Adipocyte (in vitro differentiated cells): ENCODE measurements at places on chromosomes 3 and 15.

- DNase-seq = no peak
Measured at GRCh38 chr3:128823008-128823407, 56.4 kb upstream of the ACAD9 start.

DNA sequence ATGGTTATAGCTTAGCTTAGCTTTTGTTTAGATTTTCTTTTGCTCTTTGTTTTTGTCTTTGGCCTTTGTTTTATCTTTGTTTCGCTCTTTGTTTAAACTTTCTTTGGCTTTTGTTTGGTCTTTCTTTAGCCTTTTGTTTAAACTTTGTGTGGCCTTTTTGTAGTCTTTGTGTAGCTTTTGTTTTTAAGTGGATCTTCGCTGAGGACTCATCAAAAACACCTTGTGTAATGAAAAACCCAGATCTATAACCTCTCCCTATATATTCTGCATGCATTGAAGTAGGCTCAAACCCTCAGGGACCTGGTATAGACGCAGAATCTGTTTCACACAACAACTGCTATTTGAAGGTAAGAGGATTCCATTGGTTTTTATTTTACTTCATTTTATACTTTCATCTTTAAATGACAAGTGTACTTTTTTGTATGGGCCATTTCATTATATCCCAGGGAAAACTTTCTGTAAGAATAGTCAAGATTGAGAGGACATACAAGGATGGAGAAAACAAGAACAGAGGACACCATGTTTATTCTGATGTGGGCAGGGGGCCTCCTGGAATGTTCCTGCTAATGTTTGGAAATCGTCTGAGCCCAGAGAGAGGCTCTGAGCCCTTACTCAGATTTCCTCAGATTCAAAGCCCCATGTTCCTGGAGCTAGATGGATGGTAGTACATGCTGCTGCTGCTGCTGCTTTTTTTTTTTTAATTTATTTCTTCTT lies at the start of gene MOBP:
TSS of gene MOBP (plus strand) at position 287 of the 714 bp plus-strand sequence. CDS start 34,390 bp downstream, outside the sequence.
- no peak for DNase-seq

GRCh38 chr3:14765576-14766427 lies 53.0 kb upstream of the FGD5 start:
- DNase-seq = no peak

GRCh38 chr3:197522183-197522715 lies 33.5 kb downstream of the BDH1 start:
- peak; percentile 17 for DNase-seq

DNA sequence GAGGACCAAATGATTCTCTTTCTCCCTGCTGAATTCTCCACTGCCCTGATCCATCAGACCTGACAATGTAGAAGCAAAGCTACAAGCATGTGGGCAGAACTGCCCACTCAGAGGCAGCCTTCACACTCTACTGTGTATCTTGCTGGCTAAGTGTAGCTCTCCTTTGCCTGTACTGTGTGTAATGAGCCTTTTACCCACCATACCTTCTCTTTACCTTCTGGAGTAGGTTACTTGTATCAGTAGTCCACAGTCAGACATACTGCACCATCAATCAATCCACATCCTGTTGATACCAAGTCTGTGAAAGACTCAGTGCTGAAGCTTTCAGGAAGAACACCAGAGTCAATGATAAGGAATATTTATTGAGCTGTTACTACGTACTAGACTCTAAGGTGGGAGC lies 440.7 kb upstream of the ARHGEF26 start:
- DNase-seq = no peak

GRCh38 chr3:64814351-64814750 lies 126.6 kb upstream of the ADAMTS9 start:
- no peak for DNase-seq

- DNase-seq = no peak
Measured at GRCh38 chr3:58535531-58536500, 1.2 kb downstream of the ACOX2 start.

GRCh38 chr15:63726491-63726890 lies 107.3 kb downstream of the HERC1 start:
- DNase-seq = peak; percentile 21

GRCh38 chr3:64176461-64176996 lies 48.7 kb downstream of the PRICKLE2 start:
- peak; percentile 20 for DNase-seq

DNA sequence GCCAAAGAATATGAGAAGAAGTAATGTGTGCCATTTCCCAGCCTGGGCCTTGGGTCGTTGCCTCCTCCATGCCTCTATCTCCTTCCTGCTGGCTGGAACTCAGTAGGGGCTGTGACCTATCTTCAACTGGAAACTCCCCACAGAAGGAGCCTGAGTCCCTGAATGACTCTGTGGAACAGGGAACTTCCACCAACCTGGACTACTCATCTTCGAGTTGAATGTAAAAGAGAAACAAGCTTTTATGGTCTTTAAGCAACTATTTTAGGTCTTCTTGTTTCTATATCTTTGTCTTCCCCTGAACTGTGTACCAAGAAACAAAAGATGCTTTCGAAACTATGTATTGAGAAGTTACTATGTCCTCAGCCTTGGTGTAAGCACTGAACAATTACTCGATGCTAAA lies 355.3 kb upstream of the NR2F2 start:
- no peak for DNase-seq

GRCh38 chr3:172869784-172870518 lies 119.4 kb downstream of the ECT2 start:
- no peak for DNase-seq

DNA sequence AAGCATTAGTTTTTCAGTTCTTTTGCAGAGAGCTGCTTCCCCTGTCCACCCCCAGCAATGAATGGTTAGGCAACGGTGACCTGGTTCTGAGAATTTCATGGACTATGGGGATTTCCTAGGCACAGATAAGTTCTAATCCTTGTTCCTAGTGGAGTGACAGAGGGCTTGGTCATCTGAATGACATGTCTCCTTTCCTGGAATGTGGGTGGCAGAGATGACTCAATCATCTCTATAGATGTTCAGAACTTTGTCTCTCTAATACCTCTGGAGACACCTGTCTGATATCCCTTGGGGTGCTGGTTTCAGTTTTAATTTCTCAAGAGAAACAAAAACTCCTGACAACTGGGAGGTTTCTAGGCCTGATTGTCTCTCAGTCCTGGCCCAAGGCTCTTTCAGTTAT lies 10.4 kb downstream of the PLA2G4E start:
- peak; percentile 2 for DNase-seq

- no peak for DNase-seq
Measured at GRCh38 chr3:67595424-67595823, 59.0 kb downstream of the SUCLG2 start.

- DNase-seq = no peak
Measured at GRCh38 chr15:59998950-59999611, 5.0 kb upstream of the FOXB1 start.

DNA sequence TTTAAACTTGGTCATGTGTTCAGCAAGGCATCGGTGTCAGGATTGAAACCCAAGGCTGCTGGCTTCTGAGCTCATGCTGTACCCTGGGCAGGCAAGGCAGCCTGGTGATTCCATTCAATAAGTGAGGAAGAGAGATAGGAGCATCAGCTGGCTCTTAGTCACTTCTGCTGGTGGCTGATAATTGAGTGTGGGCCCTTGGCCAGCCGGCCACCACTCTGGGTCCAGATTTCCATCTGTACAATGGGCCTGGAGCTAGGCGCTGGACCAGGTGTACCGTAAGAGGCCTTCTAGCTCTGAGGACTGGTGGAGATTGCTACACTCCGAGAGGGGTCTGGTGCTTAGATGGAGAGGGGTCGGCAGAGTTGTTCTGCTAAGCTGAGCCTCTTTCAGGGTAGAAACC lies 4.3 kb downstream of the CD276 start:
- no peak for DNase-seq

DNA sequence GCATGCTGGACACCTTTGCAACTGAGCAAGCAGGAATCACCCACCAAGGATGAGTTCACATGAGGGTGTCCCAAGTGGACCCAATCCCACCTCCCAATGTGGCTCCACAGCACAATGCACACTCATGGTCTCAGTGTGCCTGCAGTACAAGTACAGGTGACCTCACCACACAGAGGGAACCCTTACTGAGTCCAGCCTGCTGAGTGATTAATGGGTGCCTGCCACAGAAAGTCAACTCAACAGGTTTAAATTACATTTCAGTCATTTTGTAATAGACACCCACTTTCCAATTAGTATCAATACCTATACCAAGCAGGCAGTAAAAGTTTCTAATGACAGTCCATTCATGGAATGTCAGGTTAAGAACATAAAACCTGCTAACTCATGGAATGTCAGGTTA lies 59.5 kb downstream of the HERC2 start:
- no peak for DNase-seq

- peak; percentile 87 for DNase-seq
Measured at GRCh38 chr3:69784954-69785514, 45.8 kb downstream of the MITF start.

DNA sequence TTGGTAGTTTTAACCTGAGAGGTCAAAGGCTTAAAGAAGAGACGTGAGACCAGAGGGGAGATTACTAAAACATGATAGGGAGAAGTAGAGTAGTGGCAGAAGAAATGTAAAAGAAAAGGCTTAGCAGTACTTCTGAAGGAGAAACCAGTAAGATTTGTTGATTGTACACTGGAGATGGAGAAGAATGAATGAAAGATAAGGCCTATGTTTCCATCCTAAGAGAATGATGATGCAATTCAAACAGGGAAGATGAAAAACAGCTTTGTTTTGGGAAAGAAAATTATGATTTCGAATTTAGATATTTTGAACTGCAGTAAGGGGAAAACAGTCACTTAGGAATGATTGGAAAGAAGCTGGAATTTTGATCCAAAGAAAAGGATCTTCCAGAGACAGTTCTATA lies 97.4 kb upstream of the PLXND1 start:
- peak; percentile 47 for DNase-seq

DNA sequence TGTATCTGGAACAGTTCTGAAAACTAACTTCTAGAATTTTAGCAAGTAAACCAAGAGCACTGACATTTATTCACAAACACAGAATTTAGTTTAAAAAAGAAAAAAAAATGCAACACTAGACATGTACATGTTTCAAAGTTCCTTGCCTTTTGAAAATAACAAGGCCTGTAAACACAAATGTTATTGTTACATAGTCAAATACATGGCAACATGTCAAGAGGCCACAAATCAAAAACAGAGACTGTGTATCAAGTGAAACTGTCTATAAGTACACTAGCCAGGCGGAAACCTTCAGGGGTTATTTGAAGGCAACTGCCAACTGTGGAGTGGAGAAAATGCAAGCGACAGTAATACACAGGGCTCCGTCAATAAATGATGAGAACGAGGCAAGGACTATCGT lies 547.6 kb downstream of the FOXP1 start:
- no peak for DNase-seq

DNA sequence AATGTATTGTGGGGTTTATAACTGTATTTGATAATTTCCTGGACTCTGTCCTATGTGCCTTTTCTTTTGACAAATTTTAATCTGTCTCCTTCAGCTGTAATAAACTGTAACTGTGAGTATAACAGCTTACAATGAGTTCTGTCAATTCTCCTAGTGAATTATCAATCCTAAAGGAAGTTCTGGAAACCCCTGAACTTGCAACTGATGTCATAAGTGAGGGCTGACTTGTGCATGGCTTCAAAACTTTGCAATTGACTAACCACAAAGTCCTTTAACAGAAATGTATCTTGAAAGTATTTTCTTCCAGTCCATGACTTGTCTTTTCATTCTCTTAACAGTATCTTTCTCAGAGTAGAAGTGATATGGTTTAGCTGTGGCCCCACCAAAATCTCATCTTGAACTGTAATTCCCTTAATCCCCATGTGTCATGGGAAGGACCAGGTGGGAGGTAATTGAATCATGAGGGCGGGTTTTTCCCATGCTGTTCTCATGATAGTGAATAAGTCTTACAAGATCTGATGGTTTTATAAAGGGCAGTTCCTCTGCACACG lies 108.3 kb downstream of the TFDP2 start:
- DNase-seq = no peak

DNA sequence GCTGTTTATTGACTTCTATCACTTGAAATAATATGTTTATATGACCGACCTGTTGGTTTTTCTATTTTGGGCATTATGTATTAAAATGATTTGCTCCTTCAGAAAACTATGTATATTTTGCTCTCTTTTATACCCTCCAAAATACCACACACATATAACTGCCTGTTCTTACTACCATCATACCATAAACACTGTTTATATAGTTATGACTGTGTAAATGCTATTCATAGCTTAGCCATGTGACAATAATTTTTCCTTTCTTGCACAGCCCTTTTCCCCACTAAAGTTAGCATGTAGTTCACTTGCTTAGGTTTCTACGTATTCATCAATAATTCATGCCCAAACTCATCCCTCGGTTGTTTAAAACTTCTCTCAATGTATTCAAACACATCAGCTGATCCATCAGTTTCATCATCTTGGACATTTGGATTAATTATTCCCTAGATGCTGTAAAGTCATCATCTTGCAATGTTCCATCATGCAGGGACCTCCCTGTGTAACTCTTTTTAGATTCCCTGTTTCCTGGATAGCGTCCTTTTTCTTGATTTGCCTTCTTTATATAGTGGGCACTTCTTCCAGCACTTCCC lies 8.2 kb upstream of the RYK start:
- no peak for DNase-seq

- peak; percentile 77 for DNase-seq
Measured at GRCh38 chr15:77024273-77025082, 29.6 kb downstream of the PSTPIP1 start.

- no peak for DNase-seq
Measured at GRCh38 chr3:98026425-98027084, 8.6 kb downstream of the GABRR3 start.

DNA sequence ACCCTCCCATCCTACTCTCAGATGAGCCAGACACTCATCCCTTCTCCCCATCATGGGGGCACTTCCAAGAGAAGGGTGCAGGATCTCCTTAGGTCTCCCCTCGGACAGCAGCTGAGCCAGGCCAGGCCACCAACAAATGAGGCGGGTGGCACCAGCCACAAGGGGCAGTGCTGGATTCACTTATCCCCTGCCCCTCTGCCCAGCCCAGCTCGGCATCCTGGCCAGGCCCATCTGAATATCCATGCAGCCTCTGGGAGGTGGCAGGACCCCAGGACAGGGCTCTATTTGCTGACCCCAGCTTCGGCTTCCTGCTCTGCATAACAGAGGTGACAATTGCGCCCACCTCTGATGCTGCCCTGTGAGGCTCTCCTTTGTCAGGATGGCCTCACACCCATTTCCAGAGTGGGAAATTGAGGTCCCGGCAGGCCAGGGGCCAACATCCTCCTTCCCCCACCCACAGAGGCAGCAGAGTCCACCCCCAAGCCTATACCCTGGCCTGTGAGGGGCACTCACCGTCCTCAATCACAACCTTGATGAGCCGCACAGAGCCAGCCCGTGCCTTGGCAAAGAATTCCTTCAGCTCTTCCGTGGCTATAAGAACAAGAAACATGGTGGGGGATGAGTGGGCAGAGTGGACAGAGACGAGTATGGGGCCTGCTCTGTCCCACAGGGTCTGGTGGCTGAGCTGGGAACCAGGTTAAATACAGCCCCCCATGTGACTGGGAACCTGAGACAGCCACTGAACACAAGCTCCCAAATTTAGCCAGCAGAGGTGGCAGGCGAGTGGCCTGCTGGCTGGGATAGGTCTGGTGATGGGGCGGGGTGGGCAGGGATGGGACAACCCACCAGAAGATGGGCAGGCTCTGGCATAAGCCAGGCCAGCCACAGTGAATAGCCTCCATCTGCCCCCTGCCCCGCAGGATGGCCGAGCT lies 4.2 kb downstream of the TWF2 start:
- no peak for DNase-seq

- DNase-seq = no peak
Measured at GRCh38 chr3:127762787-127763105, 59.6 kb downstream of the MGLL start.

- DNase-seq = peak; percentile 24
Measured at GRCh38 chr3:77420336-77420735, 380.4 kb downstream of the ROBO2 start.
